Head of caudate nucleus (tissue), 42 donors: ENCODE measurements at places on chromosomes 6 and 20.

GRCh38 chr6:20870493-20870892, 336.2 kb downstream of the CDKAL1 start:
- DNase-seq, result no peak

GRCh38 chr6:168546151-168546550, 105.2 kb downstream of the SMOC2 start:
- DNase-seq, result no peak

DNA sequence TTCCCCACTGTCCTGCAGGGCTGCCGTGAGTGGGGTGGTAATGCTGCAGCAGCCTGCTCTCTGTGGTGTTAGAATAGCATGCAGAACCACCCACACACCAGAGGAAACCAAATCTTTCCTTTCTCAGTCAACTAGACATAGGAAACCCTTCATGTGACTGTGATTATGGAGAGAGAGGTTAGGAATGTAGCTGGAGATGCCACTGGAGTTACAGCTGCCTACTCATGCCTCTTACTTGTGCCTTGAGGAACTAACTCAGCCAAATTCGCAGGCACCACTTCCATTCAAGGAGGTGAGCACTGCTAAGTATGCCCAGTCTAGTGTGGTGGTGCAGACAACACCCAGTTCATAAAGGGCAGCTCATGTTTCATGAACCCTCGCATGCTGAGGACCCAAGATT, 27.4 kb downstream of the MUC22 start:
- no peak for DNase-seq

- DNase-seq, result no peak
Observed at GRCh38 chr6:56437171-56437900, 190.0 kb upstream of the COL21A1 start.

DNA sequence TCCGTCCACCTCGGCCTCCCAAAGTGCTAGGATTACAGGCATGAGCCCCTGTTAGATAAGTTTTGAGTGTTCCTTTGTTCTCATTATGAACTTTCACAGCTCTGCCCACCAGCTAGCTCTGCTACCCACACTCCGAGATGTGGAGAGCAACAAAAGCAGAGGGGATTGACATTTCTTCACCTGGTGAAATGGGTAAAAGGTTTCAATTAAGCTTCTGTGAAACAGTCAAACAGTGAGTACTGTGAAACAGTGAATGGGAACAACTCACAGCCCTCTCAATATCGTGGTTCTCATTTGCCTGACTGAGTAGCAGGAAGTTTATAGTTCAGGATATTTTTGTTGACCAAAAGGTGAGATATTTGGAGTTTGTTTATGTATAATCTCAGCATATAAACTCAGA, 412.8 kb downstream of the CD83 start:
- DNase-seq, result no peak

- DNase-seq, result no peak
Observed at GRCh38 chr6:140341272-140341671, 966.8 kb upstream of the CITED2 start.

DNA sequence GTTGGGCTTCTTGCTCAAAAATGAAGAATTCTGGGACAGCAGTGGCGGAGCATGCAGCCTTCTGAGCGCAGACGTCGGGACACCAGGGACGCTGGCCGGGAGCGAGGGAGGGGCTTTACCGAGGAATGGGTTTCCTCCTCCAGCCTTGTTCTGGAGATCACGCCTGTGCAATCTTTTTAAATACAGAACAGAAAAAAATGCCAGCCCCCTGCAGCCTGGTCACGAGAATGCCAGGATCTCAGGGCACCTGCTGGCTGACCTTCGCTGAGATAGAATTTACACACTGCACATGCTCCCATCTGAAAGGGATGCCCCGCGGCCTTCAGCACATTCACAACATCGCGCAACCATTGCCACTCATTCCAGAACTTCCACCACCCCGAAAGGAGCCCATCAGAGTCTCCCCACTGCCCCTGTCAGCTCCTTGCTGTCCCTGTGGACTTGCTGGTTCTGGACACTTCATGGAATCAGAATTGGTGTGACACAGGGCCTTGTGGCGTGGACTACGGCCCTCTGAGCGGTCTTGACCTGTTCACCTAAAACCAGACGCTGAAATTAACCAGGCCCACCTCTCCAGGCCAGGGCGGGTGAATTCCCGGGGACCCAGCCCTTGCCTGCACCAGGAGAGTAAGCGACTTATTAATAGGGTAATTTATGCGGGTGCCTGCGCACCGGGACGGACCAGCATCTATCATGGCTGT, 20.6 kb upstream of the BHLHE23 start:
- no peak for DNase-seq

DNA sequence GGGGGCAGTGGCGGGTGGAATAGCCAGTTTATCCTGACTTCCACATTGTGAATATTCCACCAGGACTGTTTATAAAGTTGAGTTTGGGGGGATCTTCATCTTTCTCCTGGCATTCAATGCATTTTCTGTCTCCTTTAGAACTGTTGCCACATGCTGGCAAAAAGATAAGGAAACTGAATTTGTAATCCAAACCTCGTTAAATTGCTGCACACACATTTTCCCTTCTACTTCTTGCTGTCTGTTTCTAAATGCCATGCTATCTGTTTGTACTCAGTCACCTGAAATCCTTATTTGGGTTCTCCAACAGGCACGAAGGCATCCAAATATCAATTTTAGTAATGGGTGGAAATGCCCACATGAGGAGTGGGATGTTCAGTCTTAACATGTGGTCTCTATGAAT, 180.2 kb upstream of the CCN2 start:
- no peak for DNase-seq

DNA sequence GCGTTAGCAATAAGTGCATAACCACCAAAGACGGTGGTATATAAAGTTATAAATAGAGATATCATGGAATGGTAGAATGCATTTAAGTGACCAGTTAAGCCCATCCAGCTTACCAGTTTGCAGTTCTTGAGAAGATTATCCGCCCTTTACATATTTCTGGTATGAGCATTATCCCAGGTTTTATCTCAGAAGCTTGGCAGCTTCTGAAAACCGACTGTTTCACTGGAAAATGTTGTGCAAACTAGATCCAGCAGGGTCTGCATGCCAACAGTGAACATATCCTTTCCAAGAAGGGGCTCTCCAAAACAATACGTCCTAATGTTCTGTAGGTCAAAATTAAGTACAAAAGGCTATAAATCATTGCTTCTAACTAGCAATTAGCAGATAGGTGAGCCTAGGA, 29.5 kb upstream of the SHLD1 start:
- no peak for DNase-seq

- no peak for DNase-seq
Observed at GRCh38 chr20:9699181-9699580, 139.7 kb downstream of the PAK5 start.

DNA sequence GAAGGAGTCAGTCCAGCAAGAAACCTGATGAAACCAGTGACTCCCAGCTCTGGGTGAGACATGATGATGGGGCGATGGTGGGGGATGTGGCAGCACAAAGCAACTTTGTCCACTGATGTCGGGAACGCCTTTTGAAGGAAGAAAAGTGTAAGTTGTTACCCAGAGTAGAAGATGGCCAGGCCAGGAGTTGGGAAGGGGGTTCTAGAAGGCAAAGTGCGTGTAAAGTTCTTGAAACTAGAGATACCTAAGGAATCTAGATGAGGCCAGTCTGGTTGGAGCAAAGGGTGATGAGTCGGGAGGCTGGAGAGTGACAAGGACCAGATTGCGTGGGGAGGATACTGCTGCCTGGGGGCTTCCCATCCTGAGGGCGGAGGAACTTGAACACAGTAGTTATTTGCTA, 117.0 kb downstream of the PHACTR3 start:
- no peak for DNase-seq

DNA sequence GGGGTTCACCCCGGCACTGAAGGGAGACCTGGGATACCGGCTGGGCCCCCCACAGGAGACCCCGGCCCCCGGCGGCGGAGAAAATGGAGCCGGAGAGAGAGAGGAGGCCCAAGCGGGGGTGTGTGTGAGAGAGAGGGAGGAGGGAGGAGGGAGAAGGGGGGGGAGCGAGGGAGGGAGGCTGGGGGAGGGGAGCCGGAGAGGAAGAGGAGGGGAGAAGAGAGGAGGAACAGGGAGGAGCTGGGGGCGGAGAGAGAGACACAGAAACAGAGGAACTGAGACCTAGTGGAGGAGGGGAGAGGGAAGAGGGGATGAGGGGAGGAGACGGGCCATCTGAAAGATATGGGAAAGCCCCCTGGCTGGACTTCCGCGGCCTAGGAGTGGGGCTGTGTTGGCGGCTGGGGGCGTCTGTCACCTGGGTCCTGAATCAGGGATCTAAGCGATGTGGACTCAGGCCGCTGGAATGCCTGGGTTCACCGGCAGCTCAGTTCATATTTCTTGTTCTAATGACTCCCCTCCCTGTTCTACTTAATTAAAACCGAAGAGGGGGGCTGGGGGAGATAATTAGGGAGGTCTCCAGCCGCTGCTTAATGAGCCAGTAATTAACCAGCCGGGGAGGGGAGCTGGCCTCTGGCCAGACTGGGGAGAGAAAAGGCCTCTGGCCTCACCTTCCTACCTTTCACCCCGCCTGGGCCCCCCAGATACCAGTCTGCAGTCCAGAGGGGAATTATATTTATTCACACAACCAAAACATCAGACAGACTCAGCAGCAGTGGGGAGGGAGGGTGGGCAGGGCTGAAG, at the start of gene PBX2:
TSS of gene PBX2 (minus strand) at position 149 of the 798 bp plus-strand sequence. CDS start 287 bp downstream, outside the sequence.
- DNase-seq, result peak; percentile 90
